ENCODE measurements at places on chromosomes 5 and 9.
A peak's percentile ranks its signal among the peaks of the same experiment; 100 is the strongest.

DNA sequence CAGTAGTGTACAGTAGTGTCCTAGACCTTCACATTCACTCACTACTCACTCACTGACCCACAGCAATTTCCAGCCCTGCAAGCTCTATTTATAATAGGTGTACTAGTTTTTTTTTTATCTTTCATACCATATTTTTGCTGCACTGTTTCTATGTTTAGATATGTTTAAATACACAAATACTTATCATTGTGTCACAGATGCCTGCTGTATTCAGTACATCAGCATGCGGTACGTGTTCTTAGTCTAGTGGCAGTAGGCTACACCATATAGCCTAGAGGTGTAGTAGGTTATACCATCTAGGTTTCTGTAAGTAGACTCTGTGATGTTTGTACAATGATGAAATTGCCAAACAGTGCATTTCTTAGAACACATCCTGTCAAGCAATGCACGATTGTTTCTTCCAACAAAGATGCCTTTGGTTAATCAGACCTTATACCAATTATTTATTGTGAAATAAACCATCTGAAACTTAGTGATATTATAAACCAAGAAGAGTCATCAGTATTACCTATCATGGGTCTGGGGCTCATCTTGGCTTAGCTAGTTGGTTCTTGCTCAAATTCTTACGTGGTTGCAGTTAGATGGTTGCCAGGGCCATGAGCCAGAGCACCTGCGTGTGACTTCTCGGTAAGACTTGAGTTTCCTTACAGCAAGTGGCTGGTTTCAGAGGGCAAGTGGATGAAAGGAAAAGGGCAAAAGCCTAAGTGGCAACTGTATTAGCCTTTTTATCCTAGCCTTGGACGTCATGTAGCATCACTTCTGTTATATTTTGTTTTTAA is 41.1 kb downstream of the ERBIN start:
- DNase-seq, result no peak

- peak; percentile 88 for DNase-seq
Measured at GRCh38 chr5:9523090-9523823, 22.6 kb downstream of the SEMA5A start.

- DNase-seq, result no peak
Measured at GRCh38 chr9:130143279-130143893, 28.8 kb upstream of the NCS1 start.

DNA sequence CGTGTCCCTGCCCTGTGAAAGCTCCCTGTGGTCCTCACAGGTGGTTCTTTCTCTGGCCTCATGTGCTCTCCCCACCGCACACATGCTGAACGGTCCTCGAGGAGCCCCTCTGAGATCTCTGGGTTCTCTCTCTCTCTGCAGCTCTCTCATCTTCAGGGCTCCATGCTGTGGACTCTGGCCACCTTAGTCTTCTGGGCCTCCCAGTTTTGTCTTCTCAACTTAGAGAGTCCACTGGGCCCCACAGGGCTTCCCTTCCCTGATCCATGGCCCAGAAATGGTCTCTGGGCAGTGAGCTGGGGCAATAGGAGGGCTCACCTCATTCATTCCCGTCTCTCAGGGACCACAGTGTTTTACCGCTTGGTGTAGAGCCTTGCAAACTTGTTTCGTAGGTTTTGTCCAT is 26.4 kb downstream of the FGD3 start:
- no peak for DNase-seq

GRCh38 chr9:78856781-78857180 is 559.9 kb downstream of the PSAT1 start:
- DNase-seq, result no peak

DNA sequence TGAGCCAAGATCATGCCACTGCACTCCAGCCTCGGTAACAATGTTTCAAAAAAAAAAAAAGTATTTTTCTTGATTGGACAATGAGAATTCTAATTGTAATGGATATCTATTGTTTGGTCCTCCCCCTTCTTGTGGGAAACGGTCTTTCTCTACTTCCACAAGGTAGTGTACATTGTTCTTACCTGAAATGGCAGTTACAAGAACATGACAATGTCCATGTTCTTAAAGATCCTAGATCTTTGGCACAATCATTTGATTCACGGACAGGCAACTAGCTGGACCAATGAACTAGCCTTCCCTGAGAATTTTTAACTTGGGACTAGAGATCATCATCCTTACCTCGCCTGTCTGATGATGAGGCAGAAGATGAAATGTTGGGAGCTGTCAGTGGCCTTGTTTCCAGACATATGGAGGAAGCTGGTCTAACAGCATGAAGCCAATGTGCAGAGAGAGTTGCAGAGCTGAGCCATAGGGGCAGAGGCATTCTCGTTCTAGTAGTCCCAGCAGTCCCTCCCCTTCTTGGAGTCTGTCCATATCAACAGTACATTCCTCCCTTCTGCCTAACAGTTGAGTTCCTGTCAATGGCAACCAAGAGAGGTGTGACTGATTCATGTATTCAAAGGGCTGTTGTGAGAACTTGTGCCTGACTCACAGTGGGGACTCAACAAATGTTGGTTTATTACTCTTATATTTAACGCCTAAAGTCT is 2.1 kb upstream of the MARCHF6 start:
- DNase-seq, result no peak

GRCh38 chr9:14165376-14166035 is 148.4 kb downstream of the NFIB start:
- peak; percentile 27 for DNase-seq

DNA sequence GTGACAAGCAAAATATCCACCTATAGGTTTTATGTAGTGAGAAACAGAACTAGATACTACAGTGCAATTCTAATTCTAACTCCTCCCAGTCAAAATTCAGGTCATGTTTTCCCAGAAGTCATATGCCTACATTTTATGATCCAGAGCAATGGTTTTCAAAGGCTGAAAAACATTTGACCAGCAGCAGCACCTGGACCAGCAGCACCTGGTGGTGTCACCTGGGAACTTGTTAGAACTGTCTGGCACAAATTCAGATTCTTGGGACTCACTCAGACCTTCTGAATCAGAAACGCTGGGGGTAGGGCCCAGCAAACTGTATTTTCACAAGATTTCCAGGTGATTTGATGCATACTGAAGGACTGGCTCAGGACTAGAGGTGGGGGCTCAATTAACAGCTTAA is 367.7 kb upstream of the RFX3 start:
- DNase-seq, result no peak

DNA sequence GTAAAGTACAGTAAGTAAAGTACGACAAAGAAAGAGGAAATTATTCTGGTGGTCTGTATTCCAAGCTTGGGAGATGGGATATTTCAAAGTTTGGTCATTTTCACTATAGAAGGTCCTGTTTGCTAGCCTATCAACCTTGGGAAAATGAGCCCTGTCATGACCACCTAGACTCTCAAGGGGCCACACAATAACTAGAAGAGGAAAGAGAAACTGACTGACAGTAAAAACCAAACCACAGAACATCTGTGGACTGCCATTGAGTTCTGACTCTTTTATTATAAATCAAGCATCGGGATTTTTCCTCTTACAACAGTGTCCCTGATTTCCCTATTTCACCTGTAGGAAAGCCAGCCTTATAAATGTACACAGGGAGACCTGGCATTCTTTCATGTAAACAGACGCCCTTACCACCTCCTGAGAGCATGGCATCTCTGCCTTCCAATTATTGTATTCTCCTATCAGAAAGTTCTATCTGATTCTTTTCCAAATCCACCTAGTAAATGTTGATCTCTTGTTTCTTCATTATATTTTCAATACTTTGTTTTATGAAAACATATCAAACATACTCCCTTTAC is 80.0 kb downstream of the ZNF622 start:
- no peak for DNase-seq

DNA sequence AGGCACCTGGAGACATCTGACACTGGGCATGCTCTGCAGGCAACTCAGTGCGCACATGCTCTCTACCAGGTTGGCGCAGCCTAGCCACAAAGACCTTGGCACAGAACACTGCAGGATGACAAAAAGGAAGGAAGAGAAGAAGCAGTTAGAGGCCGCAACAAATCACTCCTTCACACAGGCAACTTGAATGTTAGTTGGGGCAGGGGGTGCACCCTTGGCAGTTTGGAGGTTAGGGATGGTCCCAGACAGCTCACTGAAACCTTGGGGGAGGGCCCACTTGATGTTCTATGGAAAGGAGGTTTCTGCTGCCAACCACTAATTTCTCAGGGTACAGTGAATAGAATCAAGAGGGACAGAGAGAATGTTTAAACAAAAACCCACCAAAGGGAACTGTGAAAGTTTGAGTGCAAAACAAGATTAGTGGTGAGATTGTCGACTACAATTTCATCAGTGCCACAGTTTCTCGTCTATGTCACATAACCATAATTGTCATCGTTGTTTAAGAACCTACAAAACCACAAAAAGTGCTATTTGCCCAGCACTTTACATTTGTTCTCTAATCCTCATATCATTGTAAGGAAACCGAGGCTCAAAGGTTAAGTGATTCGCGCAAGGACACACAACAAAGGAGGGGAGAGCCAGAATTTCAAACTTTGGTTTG is 48.7 kb downstream of the FBXW11 start:
- no peak for DNase-seq

- DNase-seq, result no peak
Measured at GRCh38 chr5:163189023-163189553, 248.3 kb upstream of the CCNG1 start.

GRCh38 chr5:113255105-113255504 is 179.7 kb downstream of the TSSK1B start:
- DNase-seq, result no peak

DNA sequence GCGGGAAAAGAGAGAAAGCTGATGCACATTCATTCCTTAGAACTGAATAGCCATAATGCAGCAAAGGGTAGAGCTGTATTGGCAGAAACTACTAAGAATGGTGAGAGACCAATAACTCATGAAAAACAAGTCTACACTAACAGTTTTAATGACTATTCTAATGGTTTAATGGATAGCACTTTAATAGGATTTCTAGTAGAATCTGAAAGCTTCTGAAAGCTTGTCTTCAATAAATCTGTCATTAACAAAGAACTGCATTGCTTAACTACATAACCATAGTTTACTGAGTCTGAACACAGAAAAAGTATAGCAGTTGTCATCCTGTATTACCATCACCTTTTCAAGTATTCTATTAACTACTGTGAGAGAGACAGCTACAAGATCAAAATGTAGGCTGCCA is 617.8 kb upstream of the DMAC1 start:
- DNase-seq, result no peak

GRCh38 chr5:58440901-58441460 is 18.9 kb downstream of the PLK2 start:
- DNase-seq, result no peak

DNA sequence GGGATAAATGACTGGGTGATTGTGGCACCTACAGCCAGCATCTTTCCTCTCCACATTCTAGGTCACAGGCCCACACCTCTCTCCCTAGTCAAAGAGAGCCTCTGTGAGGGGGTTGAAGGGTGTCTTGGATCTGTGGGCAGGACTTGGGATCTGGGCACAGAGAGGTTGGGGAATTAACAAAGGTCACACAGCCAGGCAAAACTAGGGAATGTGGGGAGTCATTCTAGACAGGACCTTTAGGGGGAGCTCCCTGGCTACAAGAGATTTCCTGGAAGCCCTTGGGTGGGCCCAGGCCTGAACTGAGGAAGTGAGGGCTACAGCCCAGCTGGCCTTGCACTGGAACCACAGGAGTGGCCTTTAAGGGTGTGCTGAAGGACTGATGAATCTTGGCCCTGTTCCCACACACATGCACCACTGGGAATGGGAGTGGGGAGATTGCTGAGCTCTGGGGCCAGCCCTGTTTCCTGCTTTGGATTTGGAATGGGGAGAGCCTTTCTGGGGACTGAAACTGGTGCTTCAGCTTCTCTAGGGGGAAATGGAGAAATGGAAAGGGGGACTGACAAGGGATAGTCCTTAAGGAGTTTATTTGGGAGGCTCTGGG is 12.4 kb upstream of the CXXC5 start:
- no peak for DNase-seq

- DNase-seq, result peak; percentile 25
Measured at GRCh38 chr9:126499005-126499910, 114.5 kb upstream of the LMX1B start.

- no peak for DNase-seq
Measured at GRCh38 chr5:167478188-167478587, 813.3 kb upstream of the WWC1 start.

DNA sequence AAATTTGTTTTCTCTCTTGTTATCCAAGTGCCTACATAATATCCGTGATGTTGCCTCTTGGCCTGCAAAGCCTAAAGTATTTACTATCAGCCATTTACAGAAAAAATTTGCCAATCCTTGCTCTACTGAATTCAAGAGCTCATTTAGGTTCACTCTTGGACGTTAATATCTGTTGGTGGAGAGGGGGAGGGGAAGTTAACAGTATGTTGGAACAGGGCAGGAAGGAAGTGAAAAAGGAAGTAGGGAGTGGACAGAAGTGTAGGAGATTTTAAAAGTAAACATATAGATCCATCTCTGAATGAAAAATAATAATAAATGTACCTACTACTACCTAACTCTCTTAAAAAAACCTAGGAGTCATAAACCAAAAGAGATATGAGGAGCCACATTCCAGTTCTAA is 32.8 kb downstream of the ZNF608 start:
- no peak for DNase-seq

DNA sequence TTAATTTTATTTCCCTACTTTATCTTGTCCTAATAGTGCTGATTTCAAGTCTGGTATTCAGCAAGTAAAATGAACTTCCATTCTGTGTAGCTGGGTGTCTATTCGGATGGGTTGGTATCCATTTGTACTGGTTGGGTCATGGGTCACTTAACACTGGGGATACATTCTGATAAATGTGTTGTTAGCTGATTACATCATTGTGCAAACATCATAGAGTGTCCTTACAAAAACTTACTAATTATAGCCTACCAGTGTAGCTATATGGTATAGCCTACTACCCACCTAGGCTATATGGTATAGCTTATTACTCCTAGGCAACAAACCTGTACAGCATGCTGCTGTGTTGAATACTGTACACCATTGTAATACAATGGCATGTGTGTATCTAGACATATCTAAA is 1373.7 kb upstream of the DMAC1 start:
- DNase-seq, result peak; percentile 40

GRCh38 chr9:19969721-19970120 is 180.9 kb upstream of the SLC24A2 start:
- no peak for DNase-seq

DNA sequence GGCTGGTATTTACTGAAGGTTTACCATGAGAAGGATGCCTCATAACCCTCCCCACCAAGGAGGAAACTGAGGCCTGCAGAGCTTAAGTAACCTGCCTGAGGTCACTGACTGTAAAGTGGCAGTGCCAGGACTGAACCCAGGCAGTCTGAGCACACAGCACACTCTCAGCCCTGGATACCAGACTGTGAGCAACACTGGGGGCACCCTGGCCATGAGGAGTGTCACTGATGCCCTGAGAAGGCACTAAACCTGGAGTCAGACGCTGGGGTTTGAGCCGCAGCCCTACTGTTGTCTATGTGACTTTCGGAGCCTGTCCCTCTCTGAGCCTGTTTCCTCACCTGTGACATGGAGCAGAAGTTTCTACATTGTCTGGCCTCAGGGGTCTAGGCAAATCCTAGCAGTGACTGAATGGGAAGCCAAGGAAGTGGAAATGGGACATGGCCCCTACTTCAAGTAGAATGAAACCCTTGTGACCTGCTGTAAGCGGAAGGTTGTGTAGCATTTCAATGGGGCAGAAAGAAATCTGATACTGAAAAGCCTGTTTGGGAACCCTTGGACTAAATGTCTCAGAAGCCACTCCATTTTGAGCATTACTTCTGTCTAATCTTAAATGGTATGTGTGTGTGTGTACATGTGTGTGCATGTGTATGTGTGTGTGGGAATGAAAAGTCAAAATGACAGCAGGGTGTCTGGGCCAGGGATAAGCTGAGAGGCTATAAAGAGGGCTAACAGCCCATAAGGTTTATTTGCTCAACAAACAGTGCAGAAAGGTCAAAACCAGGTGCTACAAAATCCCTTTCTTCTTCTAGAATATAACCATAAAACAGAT is 36.0 kb downstream of the B4GALT1 start:
- no peak for DNase-seq

GRCh38 chr9:35308316-35308715 is 146.5 kb downstream of the UNC13B start:
- DNase-seq, result no peak
